T-helper 17 cell (primary cell): ENCODE measurements at places on chromosomes 12 and 14. TPM values are rescaled to one million over a fixed set of nuclear protein-coding genes. Genes with fewer than 3 reads are reported as not detected.

Gene RAD52
- total RNA-seq = 13.3 TPM

Gene ACSS3
- total RNA-seq = not detected

- no peak for DNase-seq
These were observed 284.6 kb downstream of the BCAT1 start for GRCh38 chr12:24664161-24664880.

- peak; percentile 16 for DNase-seq
These were observed 875 bp downstream of the HSPA2 start for GRCh38 chr14:64541261-64541971.

DNA sequence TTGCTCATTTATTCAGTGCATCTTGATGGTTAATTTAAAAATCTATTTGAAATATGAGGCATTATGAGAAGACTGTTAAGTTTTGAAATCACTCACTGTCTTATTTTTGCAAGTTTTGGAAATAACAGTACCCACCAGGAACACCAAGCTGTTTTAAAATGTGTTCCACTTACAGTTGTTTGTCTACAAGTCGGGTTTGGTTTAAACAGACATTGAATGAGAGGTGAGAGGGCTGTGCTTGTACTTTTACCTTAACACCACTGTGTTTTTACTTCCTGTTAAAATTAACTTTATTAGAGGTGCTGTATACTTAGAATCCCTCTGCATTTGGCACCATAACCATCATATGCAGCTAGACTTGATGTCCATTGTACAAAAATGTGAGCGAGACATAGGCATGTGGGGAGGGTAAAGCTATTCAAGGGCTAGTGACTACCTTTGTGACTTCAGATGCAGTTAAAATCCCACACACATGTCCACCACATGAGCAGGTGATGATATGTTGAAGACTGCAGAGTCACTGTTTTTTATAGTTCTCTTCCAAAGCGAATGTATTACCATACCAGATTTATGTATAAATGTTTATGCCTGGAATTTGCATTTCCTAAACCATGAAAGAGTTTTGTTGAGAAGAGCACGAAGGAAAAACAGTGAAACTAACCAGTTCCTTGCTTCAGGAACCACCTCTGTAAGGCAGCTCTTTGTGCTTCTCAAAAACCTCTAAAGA lies 12.9 kb downstream of the ELK3 start:
- no peak for DNase-seq

GRCh38 chr14:22163051-22163450 lies 426.0 kb downstream of the DAD1 start:
- DNase-seq = no peak

GRCh38 chr12:29082522-29082921 lies 66.6 kb upstream of the FAR2 start:
- no peak for DNase-seq

- DNase-seq = no peak
These were observed 101.9 kb downstream of the DACT1 start for GRCh38 chr14:58739674-58740073.

DNA sequence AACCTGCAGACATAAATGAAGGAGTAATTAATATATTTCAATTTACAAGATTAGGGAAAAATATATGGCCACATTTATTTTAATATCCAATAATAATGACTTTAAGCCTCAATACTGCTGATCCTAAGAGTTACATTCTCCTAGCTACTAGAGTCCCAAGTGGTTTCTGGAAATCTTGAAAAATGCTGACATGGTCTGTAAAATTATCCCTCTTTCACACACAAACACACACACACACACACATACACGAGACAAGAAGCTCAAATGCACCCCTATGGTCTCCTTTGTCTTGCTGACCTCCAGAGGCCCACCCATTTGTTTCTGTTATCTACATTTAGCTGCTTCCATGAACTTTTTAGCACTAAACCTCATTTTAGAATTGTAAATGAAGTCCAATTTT lies 53.0 kb upstream of the USP15 start:
- DNase-seq = no peak

- DNase-seq = no peak
These were observed 24.6 kb downstream of the TPCN1 start for GRCh38 chr12:113245695-113246477.
